ENCODE measurements at places on chromosomes 7 and 10.

GRCh38 chr10:11140963-11141362 is 123.3 kb downstream of the CELF2 start:
- DNase-seq, result no peak

DNA sequence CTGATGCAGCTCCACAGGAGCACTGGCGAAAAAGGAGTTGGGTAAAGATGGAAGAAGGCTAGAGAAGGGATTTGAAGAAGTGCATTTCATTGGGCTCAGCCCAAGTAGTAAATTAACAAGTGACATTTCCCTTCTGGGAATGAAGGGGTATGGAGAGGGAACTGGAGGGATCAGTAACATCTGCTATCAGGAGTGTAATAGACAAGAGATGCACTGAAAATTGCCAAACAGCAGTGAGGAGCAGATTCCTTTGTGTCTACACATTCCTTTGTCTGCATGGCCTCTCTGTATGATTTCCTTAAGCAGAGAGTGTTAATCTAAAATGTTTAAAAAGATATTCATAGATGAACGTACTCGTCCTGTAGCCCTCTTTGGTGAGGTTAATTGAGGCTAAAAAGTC is 148.2 kb upstream of the FERD3L start:
- DNase-seq, result no peak

GRCh38 chr7:20197837-20198236 is 19.3 kb downstream of the MACC1 start:
- DNase-seq, result no peak

GRCh38 chr10:49527061-49527460 is 11.9 kb downstream of the ERCC6 start:
- no peak for DNase-seq

DNA sequence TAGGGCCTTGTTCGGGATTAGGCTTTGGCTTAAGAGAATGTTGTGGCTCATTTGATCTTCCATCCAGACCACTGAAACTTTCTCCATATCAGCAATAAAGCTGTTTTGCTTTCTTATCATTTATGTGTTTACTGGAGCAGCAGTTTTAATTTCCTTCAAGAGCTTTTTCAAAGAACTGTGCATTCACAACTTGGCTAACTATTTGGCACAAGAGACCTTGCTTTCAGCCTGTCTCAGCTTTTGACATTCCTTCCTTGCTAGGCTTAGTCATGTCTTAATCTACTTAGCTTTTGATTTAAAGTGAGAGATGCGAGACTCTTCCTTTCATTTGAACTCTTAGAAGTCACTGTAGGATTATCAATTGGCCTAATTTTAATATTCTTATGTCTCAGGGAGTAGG is 19.1 kb upstream of the AKR1B1 start:
- DNase-seq, result no peak

GRCh38 chr7:141700848-141701371 is 1.1 kb downstream of the DENND11 start:
- no peak for DNase-seq

DNA sequence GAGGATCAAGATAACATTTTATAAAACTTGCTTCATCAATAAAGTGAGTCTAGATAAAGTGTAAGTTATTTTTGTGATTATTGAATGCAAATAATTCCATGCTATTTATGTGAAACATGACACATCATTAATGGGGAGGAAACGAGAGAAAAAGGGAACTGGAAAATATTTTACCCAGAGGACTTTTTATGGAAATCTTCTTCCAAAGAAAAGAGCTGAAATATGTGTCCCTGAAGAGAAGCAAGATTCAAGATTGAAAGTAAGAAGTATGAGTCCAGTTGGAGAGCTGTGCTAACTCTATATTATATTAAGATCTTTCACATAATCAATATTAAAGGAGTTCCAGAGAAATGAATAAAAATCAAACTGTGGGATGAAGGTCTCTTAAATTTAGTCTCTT is 1361.8 kb downstream of the GATA3 start:
- DNase-seq, result no peak

DNA sequence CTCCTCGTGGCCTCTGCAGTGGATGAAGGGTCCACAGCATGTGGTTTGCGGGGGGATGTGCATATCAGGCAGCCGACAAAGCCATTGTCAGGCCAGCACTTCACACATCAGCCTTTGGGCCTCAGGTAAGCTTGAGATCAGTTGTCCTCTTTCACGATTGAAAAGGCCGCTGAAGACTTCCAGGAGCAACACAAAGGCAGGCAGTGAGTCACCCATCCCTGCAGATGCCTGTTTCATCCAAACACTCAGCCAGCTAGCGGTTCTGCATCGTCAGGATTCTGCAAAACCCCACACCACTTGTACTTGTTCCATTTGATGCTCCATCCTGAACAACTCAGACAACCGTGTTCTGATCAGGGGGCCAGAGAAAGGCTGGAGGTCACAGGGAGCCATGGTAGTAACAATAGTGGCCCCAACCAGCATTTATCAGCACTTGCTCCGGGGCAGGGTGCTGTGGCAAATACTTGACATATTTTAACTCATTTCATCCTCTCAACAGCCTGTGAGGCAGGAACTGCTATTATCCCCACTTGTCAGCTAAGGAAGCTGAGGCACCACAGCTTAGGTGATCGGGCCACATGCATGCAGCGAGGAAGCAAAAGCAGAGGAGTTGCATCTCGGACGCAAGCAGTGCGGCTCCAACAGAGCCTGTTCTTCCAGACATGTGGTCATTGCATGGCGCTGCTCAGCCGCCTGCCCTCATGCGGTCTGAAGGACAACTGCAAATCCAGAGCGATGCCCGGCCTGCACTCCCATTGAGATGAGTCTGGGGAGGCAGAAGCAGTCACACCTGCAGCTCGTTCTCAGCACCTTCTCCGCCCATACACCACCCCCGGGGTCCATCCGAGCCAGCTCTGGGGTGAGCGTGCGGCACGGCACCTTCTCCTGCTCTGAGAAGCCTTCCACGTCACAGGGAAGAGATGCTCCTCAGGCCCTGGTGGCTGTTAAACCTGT is 144.9 kb downstream of the PAXIP1 start:
- no peak for DNase-seq
